NCI-H2029 (cell line): ENCODE measurements at places on chromosomes 6 and 20.

DNA sequence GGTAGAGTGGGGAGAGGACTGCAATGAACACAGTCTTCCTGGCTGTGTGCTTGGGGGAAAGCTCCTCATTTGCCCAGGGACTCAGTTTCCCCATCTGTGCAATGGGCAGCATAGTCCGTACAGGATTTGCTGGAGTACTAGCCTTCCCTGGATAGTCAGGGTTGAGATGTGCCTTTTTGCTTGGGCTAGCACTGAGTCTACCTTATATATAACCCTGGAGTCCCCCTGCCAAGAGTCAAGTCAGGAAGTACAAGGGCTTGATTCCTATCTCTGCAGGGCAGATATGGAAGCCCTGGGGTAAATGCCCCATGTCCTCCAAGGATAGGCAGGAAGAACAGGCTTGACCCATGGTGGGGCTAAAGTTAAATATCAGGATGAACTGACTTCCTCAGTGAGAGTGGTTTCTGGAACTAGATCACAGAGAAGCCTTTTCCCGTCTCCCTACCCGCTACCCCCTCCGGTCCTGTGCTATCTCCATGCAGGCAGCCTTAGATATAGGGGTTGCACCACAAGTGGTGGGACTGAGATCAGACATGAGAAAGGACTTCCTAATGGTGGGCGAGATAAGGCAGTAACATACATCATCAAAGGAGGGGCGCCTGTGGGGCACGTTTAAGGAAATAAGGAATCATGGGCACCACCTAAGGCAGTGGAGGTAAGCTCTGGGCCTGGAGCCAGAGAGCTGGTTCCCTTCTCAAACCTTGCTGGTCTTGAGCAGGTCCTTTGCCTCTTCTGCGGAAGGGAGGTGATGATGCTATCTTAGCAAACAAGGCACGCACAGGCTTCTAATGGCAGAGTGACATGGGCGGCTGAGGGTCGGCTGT lies 157.9 kb downstream of the MRPL14 start:
- no peak for DNase-seq

DNA sequence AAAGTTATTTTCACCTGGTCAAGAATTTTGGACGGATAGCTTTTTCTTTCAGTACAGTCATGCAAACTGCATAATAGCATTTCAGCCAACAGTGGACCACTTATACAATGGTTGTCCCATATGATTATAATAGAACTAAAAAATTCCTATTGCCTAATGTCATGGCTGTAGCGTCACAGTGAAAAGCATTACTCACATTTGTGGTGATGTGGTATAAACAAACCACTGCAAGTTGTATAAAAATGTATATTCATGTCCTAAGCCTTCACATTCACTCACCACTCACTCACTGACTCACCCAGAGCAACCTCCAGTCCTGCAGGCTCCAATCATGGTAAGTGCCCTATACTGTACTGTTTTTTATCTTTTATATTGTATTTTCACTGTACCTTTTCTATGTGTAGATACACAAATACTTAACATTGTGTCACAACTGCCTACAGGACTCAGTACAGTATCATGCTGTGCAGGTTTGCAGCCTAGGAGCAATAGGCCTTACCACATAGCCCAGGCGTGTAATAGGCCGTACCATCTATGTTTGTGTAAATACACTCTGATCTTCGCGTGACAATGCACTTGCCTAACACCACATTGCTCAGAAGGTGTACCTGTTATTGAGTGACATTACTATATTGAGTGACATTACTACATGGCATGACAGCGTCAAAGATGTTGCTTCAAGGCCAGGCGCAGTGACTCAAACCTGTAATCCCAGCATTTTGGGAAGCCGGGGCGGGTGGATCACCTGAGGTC lies 17.9 kb downstream of the ABHD12 start:
- no peak for DNase-seq

DNA sequence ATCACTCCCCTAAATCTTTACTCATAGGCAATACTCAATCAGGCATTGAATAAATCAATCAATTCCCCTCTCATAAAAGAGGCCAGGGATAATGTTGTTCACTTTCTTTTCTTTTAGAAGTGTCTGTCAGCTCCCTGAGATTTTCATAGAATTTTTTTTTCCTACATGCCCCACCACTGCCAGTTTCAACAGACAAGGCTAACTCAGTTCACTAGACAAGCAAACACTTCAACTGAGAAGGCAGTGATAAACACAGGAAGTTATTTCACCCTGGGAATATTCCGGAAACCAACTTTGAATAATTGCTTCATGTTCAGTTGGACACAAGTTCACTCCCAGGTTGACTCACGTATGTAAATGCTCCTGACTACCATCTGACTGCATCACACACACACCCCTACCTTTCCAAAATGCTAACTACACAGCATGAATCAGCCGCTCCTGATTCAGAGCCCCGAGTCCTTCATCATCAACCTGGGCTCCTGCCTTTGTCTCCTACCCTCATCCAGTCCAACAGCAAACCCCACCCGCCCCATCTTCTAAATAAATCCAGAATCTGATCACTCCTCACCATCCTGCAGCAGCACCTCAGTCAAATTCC lies 143.9 kb downstream of the BCAS1 start:
- no peak for DNase-seq

DNA sequence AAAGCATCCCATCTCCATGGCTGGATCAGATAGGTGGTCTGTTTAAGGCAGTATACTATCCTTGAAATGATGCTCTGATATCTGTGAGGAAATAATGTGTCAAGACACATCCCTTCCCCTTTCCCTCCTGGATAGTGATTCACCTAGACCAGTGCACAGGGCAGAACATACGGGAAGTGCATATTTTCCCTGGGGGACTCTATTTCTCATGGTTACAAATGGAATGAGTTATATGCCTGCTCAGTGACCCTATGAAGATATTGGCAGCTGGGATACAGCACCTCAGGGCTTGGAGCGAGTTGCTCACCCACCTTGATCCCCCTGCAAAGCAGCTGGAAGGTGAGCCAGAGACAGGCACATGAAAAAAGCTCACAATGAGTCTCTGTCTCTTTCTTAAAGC lies 67.5 kb upstream of the PRL start:
- no peak for DNase-seq

DNA sequence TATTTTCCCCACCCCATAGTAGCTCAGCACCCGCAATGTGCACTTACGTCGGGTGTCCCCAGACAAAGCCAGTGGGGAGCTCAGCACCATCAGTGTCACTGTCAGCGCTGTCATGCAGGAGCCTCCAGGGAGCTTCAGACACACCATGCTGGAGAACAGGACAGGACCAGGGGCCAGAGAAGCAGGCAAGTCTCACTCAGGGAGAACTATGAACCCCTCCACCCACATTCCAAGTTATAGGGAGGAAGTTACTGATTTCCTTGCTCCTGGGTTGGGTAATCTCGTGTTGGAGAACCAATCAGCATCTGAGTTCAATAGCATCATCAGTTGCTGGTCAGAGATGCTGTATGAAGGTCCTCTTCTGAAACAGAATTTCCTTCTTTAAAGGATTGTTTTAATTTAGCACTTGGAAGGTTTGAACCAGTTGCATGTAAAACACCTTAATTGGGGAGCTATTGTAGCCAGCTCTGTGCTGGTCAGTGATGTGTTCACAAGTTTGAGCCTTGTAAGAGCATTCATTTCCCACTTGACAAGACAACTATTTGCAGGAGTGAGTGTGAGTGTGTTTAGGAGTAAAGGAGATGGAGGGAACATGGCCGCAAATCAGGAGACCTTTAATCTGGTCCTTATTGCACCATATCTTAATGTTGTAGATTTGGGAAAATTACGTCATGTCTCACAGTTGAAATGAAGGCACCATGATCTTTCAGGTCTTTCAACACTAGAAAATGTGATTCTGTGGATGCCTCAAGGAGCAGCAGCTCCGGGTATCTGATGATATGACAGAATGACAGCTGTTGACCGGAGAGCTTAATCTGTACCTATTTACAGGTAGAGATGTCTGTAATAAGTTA lies at the start of gene HLA-DRB1:
HLA-DRB1 (minus strand) TSS at position 253 of the 854 bp plus-strand sequence; CDS start at position 147, 106 bp downstream.
- DNase-seq = no peak

- no peak for DNase-seq
Observed at GRCh38 chr6:53059648-53060589, 5.3 kb upstream of the FBXO9 start.

GRCh38 chr6:28490205-28490890 lies 25.2 kb downstream of the GPX6 start:
- DNase-seq = no peak

GRCh38 chr20:63283397-63284082 lies 9.4 kb upstream of the COL20A1 start:
- no peak for DNase-seq

DNA sequence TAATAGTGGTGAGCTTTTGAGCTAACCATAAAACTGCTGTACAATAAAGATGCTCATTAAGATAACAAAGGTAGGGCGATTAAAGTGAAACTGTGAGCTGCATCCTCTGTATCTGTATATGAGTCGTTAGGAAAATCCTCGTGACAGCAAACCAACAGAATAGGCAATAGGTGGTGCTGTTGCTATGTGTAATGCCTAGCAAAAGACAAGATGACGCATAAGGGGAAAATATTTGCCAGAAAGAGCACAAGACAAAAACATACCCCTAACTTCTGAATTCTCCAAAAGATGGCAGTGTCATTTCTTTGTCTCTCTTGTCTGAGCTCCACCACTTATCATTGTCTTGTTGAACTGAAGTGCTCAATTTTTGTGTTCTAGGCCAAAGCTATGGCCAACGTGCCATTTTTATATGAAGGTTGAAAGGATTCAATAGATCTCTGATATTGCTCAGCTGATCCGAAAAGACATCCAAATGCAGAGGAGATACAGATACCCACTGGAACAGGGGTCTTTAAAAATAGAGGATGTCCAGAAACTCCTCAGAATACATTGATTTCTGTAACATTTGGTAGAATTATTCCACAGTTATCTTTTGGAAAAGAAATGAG lies 56.3 kb upstream of the ANKEF1 start:
- DNase-seq = peak; percentile 58

DNA sequence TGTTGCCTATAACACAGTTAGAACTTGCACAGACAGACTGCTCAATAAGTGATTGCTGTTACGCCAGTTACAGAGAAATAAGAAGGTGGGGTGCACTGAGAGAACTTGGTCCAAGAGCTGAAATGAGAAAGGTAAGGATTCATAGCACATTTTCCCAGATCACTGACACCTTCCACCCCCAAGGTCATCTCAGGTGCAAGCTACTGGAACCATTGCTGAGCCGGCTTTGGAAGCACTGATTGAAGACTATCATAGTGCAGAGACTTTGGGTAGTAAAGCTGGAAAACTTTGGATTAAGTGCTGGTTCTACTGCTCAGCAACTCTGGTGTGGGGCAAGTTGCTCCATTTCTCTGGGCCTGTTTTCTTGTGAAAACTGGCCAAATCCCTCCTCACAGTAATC lies 38.1 kb downstream of the STK35 start:
- DNase-seq = no peak

DNA sequence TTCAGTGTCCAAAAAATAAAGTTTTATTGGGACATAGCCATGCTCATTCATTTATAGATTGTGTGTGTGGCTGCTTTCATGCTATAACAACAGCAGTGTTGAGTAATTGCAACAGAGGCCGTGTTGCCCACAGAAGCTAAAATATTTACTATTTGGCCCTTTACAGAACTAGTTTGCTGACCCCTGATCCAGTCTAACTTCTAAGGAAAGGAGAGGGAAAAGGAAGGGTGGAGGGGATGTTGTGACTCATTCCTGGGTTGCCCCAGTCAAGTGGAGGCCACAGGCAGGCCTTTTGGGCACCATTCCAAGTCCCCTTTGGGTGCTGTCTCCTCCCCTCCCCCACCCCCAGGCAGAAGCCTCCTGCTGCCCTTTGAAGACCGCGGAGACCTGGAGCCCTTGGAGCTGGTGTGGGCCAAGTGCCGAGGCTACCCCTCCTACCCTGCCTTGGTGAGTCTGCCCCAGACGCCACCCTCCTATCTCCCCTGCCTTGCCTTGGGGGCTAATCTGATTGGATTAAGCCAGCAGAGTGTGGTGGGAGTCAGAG lies 28.4 kb downstream of the BRPF3 start:
- DNase-seq = no peak

GRCh38 chr6:654136-654535 lies 2.8 kb downstream of the HUS1B start:
- DNase-seq = no peak

DNA sequence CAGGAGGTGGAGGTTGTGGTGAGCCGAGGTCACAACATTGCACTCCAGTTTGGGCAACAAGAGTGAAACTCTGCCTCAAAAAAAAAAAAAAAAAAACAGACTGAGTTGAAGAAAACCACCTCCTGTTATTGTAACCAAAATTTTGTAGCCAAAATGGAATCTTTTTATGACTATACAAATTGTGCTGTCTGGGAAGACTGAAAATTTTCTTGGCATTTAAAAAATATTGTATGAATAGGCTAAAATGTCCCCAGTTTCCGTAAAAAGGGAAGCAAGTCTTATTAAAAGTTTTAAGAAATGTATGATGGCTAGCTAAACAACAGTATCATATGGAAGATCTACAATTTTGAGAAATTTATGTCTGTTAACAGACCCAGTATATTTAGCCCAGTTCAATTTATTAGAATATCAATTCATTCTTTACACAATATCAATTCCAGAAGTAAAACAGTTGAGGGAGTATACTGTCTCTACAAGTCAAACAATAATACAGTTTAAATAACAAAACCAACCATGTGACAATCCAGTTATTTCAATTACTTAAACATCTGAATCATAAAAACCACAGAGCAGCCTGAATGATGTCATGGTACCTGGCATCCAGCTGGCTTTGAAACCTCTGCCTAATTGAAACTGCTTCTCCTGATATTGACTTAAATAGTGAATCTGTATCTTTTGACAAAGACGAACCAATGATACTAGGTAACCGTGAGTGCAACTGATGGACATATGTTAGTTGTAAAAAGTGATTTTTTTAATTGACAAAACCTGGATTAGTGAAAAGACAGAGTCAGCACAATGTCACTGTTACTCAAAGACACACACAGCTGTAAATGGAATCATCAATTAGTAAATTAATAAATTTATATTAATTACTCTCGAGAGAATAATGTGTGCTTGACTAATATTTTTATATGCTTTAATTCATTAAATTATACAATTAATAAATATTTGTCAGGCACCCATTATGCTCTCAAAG lies 166.6 kb upstream of the MARCKS start:
- peak; percentile 87 for DNase-seq
